ENCODE measurements at places on chromosomes 1 and 21. TPM values are rescaled to one million over a fixed set of nuclear protein-coding genes. Genes with fewer than 3 reads are reported as not detected.

FMO3 gene
- not detected for total RNA-seq

PODN gene
- total RNA-seq, result not detected

FMN2 gene
- 5.0 TPM for total RNA-seq

C1orf53 gene
- total RNA-seq, result 4.3 TPM

UBL4B gene
- total RNA-seq, result not detected

SLC45A3 gene
- total RNA-seq, result 5.9 TPM

CD1E gene
- not detected for total RNA-seq

PLCH2 gene
- total RNA-seq, result 0.33 TPM

KLF17 gene
- total RNA-seq, result 0.34 TPM

OR6N1 gene
- total RNA-seq, result not detected

CFAP298 gene
- total RNA-seq, result 33.2 TPM

PLA2G2A gene
- total RNA-seq, result not detected

SLC44A5 gene
- 0.03 TPM for total RNA-seq

TFF2 gene
- total RNA-seq, result not detected

ANKRD35 gene
- not detected for total RNA-seq

OVAAL gene
- total RNA-seq, result 0.12 TPM

RBBP4 gene
- total RNA-seq, result 67.8 TPM

MYOG gene
- not detected for total RNA-seq

TNFRSF18 gene
- not detected for total RNA-seq

KRTAP13-3 gene
- not detected for total RNA-seq

CHAF1B gene
- total RNA-seq, result 11.4 TPM

MTARC2 gene
- 14.8 TPM for total RNA-seq

BTBD8 gene
- 0.60 TPM for total RNA-seq

SAMSN1 gene
- not detected for total RNA-seq

SLC6A17 gene
- total RNA-seq, result 6.0 TPM

CNR2 gene
- not detected for total RNA-seq

PLPPR4 gene
- total RNA-seq, result not detected

CR2 gene
- not detected for total RNA-seq

ATP1A4 gene
- total RNA-seq, result not detected

DIO1 gene
- not detected for total RNA-seq

GALNT2 gene
- total RNA-seq, result 146 TPM

PLA2G4A gene
- 12.0 TPM for total RNA-seq

PLEKHN1 gene
- 7.6 TPM for total RNA-seq

RAVER2 gene
- 4.8 TPM for total RNA-seq

SH2D2A gene
- 2.8 TPM for total RNA-seq

AGO3 gene
- total RNA-seq, result 6.2 TPM

LAMTOR2 gene
- total RNA-seq, result 160 TPM

PLA2G2D gene
- not detected for total RNA-seq

MUTYH gene
- 11.7 TPM for total RNA-seq

TRNP1 gene
- total RNA-seq, result 210 TPM

KRTAP6-2 gene
- total RNA-seq, result not detected

ADAM30 gene
- not detected for total RNA-seq

NPR1 gene
- 0.82 TPM for total RNA-seq

ZNF683 gene
- not detected for total RNA-seq

NBPF15 gene
- 22.4 TPM for total RNA-seq

CYP4X1 gene
- 0.04 TPM for total RNA-seq

PRUNE1 gene
- 11.9 TPM for total RNA-seq

ELF3 gene
- 288 TPM for total RNA-seq

PLXNA2 gene
- total RNA-seq, result 0.86 TPM
